NCI-H1417 treated with DMSO at 0.1 percent for 48 hours (cell line): ENCODE measurements at places on chromosomes 1 and 21.

GRCh38 chr1:48402599-48402998 is 69.4 kb downstream of the SPATA6 start:
- no peak for DNase-seq

DNA sequence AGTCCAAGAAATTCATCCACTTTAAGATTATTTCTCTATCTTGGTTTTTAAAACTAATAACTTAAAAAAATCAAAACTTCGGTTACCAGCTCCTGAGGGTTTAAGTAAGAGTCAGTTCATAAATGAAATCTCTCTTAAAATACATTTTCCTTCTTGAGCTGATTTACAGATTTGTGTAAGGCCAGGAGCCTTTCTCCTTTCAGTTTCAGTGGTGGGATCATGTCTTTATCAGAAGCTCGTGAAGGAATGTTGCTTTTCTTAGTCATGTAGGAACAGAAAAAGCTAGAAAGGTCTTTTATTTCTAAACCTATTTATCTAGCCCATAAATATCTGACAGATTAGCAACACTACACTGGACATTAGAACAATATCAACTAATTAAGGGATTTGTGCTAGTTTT is 390.2 kb downstream of the GPATCH2 start:
- no peak for DNase-seq

- DNase-seq: no peak
Observed at GRCh38 chr1:60265560-60266535, 192.3 kb upstream of the C1orf87 start.

DNA sequence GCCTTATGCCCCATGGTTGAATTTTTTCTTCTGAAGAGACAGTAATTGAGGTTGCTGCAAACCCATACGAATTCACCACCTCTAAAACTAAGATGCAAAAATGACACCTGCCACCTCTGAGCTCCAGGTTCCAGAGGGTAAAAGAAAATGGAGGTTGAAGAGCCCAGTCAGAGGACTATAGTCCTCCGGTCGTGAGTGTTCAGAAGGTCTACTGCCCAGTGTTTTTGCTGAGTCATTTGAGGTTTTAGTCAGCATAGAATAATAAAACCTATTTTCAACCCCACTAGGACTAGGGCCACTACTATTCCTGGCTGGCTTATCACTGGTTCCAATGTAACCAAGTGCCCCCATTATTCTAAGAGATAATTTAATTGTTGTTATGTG is 12.9 kb upstream of the SLAMF7 start:
- no peak for DNase-seq

GRCh38 chr1:19441048-19441780 is 44.1 kb downstream of the CAPZB start:
- no peak for DNase-seq

DNA sequence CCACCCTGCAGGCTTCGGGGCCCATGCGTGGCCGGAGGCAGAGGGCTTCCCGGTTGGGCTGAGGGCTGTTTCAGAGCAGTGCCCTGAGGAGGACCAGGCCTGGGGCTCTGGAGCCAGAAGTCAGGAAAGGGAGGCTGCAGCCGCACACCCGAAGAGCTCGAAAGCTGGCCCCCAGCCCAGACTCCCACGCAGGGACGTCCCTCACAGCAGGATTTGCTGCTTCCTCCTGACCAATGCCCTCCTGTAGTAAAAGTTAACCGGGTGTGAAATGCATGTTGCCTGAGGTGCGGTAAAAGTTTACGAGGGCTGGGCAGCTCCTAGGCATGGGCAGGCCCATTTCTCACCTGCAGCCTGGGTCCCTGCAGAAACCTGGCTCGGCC is 101.5 kb upstream of the ARHGEF16 start:
- DNase-seq: no peak

DNA sequence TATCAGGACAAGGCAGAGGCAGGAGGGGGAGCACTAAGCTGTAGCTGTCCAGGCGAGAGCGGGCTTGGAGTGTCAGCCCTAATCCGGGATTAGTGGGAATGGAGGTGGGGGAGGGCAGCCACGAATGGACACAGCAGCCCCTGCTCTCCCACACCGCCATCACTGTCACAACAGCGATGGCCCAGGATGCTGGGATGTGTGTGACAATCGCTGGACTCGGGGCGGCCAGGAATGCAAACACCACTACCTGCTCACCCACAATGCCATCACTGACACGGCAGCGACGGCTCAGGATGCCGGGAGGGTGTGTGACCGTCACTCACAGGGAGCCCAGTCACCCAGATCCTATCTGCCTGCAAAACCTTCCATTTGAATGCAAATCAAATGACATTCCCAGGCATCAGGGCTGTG is 2.9 kb downstream of the C2CD2 start:
- DNase-seq: no peak
